ENCODE measurements at places on chromosomes 3 and 15.

DNA sequence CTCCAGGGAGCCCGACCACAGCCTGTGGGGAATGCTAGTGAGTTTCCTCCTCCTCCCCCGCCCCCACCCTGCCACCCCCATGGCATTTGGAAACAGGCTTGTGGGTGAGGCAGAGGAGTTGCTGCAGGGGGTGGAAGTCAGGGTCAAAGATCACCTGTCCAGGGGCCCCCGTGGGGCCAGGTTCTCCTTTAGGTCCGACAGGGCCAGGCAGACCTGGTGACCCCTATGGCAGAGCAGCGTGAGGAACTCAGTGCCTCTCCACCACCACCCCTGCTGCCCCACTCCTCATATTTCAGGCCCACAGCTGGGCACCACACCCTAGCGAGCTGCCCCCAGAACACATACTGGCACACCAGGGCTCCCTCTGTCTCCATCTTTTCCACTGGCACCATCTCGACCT, 8.9 kb upstream of the UCN2 start:
- DNase-seq: no peak

GRCh38 chr3:150613709-150614480, 10.8 kb downstream of the SELENOT start:
- no peak for DNase-seq

DNA sequence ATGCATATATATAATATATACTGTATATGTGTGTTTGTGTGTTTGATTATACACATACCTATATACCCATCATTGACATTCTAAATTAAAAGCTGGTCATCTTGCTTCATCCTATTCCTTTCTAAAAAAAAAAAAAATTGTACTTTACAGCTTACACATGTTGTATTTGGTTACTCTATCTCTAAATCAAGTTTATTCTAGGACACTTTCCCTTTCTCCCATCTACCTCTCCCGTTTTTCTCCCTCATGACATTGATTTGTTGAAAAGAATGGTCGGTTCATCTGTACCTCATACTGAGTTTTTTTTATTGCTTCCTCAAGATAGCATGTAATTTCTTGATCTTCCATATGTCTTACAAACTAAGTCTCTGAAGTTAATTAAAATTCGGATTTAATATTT, 26.9 kb downstream of the GABPB1 start:
- no peak for DNase-seq

DNA sequence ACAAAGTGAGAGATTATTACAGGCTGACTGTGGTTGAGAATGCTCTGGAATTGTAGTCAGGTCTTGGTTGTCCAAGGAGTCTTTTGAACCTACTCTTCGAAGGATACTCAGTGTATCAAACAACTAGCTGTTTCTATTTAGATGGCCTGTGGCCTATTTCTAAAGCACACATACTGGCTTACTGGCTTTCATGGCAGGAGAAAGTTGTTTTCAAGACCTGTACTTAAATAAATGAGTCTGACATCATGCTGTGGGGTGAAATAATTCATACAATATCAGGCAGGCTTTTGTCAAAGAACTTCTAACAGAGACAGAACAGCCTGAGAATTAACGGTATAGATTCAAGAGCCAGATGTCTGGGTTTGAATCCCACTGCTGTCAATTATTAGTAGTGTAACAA, 316.7 kb upstream of the SEMA6D start:
- DNase-seq: no peak

DNA sequence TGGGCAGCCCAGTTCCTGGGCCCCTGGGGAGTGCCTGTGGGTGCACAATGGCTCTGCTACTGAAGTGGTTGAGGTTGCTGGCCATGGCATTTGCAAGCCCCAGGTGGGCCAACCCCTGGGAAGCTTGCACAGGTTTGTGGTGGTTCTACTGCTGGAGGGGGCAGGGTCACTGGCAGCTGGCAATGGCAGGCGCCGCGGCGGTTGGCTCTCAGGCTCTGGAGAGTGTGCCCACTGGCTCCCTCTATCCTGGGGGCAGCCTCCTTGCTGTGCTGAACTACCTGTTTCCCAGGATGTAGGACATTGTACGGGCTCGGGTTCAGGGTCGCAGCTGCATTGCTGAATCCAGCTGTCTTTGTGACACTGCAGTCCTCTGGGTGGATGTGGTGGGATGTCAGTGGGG, 180.2 kb upstream of the HES1 start:
- no peak for DNase-seq

Measured in left ventricle myocardium superior (tissue), 1 donor.